ENCODE measurements at places on chromosomes 3 and 15.

GRCh38 chr15:101675796-101676582 is 23.8 kb upstream of the TM2D3 start:
- no peak for DNase-seq

GRCh38 chr3:29936766-29937165 is 655.9 kb downstream of the RBMS3 start:
- no peak for DNase-seq

GRCh38 chr15:25062551-25063430 is 108.0 kb downstream of the SNRPN start:
- no peak for DNase-seq

DNA sequence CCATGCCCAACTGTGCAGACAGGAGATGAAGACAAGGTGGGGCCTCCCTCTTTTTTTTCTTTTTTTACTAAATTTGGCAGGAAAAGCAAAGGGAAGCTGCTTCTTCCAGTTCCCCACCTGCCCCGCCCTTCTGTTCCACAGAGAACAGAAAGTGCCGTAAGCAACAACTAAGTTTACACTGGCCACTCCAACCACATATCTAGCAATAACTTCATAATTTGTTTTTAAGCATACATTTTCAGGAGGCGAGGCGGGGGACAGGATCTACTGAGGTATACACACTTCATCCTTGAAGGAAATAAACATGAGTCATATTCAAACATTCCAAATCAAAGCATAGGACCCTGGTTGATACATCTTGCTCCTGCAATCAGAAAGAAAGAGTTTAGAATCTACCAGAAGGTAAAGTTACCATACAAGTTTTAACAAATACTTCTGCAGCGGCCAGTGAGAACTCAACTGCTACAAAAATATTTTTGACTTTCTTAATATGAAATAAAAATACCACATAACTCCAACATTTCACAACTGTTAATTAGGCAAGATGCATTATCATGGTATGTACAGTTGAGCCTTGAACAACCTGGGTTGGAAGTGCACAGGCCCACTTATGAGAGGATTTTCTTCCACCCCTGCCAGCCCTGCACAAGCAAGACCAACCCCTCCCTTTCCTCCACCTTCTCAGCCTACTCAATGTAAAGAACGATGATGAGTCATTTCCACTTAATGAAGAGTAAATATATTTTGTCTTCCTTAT is 50.7 kb downstream of the FOXP1 start:
- no peak for DNase-seq

DNA sequence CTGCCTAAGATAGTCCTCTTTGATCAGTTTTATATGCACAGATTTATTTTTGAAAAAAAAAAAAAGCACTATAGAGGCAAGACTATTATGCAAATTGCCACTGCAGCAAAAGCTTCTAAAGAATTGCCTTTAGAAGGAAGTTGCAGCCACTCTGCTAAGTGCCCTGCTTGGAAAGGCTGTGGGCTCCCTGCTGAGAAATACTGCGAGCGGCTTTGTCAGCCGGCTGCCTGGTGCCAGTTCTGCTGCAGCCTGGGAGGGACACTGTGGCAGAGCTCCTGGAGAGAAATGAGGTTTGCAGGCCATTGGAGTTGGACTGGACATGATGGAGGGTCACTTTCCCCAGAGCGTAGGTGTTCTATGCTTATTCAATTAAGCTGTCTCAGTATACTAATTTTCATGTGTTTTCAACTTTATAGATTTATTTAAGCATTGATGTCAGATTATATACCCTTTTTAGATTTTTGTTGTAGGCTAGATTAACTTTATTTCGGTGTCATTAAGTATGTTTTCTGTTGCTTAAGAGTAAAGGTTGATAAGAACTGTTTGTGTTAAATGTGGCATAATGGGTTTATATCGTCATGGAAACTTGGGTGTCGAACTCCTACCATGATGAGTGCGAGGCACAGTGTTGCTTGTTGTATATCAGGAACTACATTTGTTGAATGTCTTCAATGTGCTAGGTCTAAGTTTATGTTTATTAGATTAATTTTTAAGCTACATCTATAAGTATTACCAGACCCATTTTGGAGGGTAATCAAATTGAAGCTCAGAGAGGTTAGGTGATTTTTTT is 6.6 kb downstream of the MAP2K5 start:
- no peak for DNase-seq

DNA sequence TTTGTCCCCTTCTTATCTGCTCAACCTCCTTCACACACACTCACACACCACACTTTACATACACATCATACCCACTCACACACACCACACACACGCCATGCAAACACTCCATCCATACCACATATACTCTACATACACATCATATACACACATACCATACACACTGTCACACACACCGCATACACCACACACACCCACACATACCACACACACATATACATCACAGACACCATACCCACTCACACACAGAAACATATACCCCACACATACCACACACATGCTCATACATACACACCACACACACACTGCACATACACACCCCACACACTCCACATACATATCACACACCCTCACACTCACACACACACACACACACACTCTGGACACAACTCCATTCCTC is 54.3 kb upstream of the ACP3 start:
- DNase-seq: no peak

- DNase-seq: no peak
Observed at GRCh38 chr3:73827725-73828211, 203.0 kb upstream of the PDZRN3 start.

DNA sequence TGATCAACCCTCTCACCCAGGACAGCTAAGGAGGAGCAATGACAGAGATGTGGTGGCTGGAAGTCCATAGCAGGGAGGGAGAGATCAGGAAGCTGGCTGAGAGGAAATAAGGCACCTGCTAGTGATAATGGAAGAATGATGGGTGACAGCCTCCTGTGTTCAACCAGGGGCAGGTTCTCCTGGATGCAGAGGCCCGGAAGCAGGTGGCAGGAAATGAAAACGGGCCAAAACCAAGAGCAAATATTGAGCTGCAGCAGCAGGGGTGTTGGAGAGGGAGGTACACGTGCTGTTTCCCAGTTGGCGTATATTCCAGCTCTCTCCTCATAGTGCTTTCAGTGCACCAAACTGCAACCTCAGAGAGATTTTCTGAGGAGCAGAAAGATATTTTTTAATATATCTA is 213.4 kb upstream of the TBL1XR1 start:
- no peak for DNase-seq

DNA sequence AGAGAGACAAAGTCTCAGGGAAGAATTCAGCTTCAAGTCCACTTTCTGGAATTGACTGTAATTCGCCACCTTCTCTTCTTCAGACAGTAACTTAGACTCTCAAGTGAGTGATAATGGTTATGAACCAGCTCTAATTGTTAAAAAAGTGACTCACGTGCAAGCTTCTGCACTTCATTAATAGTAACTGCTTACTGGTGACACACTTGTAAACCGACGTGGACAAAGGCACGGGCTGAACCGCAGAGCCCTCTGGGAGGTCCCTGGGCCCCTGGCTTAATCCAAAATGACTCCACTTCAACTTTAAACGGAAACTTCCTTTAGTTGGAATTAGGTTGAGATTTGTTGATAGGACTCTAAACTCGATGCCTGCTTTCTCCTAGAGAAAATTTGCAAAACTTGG is 17.0 kb downstream of the MUC4 start:
- no peak for DNase-seq

DNA sequence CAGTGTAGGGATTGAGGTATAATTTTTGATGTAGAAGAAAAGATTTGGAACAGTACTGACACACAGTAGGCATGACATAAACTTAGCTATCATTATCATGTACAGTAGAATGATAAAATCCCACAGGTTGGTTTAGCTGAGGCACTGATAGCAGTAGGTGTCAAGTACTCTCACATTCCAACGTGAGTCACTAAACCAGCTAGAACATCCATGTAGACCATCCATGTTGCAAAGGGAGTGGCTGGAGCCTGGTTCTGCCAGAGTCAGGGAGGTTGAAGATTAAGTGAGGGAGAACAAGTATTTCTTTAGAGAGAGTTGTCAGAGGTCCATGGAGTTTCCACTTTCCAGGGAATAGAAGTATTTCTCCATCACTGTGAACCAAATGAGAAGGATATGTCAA is 157.2 kb upstream of the TMEM108 start:
- DNase-seq: no peak

DNA sequence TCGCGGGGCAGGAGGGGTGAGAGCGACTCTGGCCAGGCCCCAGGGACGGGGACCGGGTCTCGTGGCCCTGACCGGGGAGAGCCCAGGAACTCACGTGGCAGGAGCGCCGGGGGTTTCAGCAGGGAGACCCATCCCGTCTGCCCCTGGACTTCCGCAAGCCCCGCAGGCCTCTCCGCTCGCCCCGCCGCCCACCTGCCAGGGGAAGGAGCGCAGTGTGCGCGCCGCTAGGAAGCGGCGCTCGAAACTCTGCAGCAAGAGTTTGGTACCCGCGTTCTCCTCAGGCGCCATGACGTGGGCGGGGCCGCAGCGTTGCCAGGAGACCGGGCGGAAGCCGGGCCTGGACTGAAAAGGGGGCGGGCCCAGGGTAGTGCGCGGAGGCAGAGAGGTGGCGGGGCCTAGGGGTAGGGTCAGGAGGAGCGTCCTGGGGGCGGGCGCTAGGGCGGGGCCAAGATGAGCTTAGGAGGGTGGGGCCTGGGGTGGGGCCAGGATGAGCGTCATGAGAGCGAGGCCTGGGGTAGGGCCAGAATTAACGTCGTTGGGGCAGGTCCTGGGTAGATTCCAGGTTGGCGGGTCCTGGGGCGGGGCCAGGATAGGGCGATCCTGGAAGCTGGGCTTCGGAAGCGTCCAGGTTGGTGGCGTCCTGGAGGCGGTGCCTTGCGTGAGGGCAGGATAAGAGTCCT is 29.7 kb downstream of the ALG1L2 start:
- peak; percentile 87 for DNase-seq

- peak; percentile 55 for DNase-seq
Observed at GRCh38 chr3:354432-354831, 157.9 kb downstream of the CHL1 start.

Measured in CMK (cell line).